ENCODE measurements at places on chromosomes 1 and 21. TPM values are rescaled to one million over a fixed set of nuclear protein-coding genes. Genes with fewer than 3 reads are reported as not detected.
A peak's percentile ranks its signal among the peaks of the same experiment; 100 is the strongest.

- DNase-seq = no peak
Observed at GRCh38 chr1:59509341-59509875, 212.5 kb downstream of the FGGY start.

DNA sequence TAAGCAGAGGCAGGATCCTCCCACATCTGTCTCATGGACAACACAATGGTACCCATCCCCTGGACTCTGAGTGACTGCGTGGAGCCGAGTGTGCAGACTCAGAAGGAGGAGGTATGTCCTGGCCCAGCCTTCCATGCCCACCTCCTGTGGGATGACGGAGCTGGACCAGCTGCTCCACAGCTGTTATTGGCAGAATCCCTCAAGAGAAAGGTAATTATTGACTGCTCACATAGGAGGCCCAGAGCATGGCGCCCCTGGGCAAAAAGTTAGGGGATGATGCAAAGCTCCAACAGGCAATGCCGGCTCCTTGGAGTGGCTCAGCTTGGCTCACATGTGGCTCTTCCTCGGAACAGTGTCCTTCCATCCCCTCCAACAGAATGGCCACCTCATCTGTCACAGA, 12.2 kb upstream of the ACTRT2 start:
- DNase-seq = no peak

GRCh38 chr1:91770667-91771268, 115.2 kb downstream of the TGFBR3 start:
- DNase-seq = no peak

GRCh38 chr1:203442821-203443220, 32.8 kb upstream of the PRELP start:
- DNase-seq = no peak

DNA sequence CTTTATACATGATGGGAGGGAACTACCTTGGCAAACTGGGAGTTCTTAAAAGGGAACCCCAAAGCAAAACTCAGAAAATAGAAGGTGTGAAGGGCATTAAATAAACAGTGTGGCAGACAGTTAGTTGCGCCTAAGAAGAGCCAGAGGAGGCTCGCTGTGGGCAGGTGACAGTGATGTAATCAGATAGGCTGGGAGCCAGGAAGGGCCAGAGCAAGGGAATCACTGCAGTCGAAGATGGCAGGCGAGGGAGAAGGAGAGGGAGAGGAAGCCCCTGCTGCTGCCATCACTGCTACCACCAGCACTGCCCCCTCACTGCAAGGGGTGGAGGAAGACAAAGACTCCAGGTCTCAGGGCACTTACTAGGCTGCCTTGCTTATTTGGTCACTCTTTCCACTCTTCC, 97.2 kb downstream of the ST3GAL3 start:
- DNase-seq = no peak

DNA sequence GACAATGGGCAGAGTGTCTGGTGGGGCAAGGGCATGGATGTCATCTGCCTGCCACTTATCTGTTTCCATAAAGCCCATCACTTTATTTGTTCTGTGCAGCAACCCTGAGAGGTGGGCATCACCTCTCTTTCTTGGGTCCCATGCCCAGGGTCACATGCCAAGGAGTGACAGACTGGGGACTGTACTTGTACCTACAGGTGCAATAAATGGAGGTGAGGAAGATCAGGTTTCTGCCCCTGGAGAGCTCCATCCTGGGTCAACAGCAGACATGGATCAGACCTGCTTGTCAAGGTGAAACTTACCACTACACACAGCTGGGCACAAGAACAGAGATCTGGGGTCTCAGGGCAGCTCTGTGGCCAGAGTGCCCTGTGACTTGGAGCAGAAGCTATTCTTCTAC, 18.4 kb upstream of the PRDM16 start:
- no peak for DNase-seq

GRCh38 chr1:64474665-64475439, 4.9 kb downstream of the CACHD1 start:
- DNase-seq = no peak

DNA sequence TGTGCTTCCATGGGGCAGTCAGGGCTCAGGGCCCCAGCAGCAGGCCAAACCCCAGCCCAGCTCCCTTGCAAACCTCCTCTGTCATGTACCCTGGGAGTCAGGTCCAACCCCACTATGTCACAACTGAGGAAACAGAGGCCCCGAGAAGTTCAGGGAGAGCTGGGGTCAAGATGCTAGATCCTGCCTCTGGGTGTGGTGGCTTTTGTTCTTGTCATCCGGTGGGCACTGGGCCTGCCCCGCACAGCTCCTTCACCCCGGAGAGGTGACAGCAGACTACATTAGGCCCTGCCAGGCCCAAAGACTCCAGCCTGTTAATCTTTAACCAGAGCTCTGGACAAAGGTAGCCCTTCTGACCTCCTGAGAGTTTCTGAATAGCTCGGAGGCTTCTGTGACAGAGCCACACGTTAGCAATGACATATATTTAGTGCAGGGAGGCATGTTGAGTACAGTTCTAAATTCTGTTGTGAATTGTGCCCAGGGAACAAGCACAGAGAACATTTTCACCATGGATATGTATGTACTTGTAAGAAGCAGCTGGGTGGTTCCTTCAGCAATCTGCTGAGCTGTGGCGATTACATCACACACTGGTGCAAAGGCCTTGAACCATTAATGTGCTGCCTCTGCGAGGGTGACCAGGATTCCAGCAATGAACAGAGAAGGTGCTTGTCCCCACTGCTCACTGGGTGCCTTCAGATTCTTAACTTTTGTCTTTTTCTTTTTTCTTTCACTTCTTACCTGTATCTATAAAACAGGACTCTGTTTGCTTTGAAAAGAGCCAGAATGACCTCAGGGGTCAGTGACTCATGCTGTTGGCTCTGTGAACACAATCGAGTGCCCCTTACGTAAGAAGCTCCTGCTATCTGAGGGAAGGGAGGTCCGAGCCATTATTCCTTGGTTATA, 102.8 kb downstream of the RHOU start:
- no peak for DNase-seq

DNA sequence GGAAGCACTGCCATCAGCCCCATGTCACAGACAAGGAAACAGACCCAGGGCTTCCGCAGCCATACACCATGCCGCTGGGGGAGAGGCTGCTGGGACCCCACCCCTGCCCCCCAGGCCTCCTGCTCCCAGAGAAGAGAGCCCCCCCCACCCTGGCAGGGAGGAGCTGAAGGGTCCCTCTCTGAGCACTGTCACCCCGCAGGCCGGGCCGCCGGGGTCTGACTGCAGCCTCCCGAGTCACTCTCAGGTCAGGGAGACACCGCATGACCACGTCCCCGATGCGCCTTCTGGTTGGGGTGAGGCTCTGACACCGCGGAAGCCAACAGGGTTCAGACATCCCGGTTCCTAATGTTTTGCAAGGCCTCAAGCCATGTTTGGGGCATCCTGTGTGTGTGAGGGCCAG, 102.3 kb downstream of the SIK1 start:
- no peak for DNase-seq

DNA sequence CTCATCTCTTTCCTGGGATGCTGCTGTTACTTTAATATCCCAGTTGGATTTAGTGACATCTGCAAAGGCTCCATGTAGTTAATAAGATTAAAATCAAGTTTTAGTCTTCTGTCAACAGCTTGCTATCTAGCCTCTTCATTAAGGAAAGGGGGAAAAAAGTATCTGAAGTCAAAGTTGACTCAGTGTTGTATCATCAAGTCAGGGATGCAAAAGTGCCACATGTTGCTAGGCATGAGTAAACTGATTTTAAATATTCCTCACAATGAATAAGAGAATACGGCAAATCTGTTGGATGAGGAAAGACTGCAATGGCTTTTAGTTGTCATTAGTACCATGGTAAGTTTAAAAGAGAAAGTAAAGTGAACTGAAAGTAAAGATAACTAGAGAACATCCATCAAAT, 383.2 kb upstream of the ZRANB2 start:
- DNase-seq = no peak

GRCh38 chr1:224707843-224708725, 92.0 kb downstream of the CNIH3 start:
- DNase-seq = no peak

- DNase-seq = no peak
Observed at GRCh38 chr21:39071623-39072214, 111.5 kb downstream of the PSMG1 start.

DNA sequence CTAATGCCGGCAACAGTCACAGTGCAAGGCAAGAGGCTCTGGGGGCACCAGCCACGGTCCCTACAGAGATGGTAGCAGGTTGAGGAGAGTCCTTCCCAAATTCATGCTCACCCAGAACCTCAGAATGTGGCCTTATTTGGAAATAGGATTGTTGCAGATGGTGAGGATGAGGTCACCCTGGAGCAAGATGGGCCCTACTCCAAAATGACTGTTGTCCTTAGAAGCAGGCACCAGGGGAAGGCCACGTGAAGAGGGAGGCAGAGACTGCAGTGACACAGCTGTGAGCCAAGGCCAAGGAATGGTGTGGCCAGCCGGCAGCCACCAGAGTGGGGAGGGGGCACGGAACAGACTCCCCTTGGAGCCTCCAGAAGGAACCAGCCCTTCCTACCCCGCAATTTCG, 70.8 kb upstream of the CLDN14 start:
- no peak for DNase-seq

DNA sequence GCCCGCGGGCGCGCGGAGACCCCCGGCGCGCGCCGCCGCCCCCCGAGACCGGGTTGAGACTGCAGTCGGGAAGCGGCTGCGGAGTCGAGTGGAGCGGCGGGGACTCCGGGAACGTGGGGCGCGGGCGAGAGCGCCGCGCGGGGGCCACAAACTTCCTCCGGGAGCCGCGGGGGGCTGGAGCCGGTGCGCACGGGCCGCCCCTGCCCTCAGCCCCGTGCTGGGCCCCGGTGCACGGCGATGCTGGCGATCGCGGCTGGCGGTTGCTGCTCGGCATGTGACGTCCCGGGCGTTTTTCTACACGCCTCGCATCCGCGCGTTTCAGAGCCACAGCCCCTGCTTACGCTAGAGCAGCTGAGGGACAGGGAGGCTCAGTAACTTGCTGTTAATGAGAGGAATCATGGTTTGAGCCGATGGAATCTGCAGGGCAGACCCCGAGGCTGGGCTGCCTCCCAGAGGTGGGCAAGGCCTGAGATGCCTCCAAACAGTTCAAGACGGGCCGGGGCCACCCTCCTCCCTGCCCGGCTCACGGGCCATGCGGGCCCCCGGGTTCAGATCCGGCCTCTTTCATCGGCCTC, 520 bp downstream of the TMEM201 start:
- no peak for DNase-seq

DNA sequence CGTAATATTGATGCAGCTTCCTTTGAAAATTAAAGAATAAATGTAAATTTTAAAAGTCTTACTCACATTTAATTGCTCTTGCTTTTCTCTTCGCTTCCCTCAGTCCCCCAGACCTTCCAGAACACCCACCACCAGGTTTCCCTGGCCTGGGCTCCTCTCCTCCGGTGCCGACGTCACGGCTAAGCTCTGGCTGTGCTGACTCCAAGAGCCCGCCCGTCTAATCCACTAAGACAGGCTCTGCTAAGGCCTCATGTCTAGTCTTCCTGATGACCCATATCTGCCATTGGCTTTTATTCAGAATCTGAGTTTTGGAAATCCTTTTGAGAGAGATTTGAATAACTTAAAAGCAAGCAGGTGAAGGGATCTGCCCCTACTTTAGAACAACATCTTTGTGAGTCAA, 53.9 kb upstream of the NADK start:
- no peak for DNase-seq

GRCh38 chr1:62175568-62176179, 19.0 kb upstream of the L1TD1 start:
- peak; percentile 39 for DNase-seq

DNA sequence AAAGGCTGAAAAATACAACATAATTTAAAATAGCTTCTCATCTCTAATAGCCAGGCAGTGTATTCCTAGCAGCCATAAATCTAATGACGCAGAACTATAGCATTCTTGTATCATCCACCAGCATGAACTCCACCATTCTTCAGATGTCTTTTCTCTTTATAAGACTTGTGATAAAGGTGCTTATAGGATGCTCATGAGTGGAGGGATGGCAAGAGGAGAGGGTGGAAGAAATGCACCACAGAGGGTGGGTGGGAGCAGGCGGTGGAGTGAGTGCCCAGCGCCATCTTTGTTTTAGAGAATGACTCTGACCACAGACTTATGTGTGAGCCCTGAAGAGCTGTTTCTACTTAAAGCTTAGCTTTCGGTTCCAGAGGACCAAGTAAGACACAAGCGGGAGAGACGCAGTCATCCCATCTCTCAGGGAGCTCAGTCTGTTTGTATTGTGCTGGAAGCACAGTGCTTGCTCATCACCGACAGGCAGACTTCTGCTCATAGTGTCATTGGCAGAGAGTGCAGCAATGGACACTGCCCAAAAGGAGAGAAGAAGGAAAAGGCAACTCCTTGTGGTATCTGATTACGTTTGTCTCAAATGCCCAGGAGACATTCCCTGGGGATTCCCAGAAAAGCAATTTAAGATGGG, 65.6 kb downstream of the KCNJ15 start:
- no peak for DNase-seq

- DNase-seq = no peak
Observed at GRCh38 chr21:45261093-45261492, 26.6 kb downstream of the POFUT2 start.

DNA sequence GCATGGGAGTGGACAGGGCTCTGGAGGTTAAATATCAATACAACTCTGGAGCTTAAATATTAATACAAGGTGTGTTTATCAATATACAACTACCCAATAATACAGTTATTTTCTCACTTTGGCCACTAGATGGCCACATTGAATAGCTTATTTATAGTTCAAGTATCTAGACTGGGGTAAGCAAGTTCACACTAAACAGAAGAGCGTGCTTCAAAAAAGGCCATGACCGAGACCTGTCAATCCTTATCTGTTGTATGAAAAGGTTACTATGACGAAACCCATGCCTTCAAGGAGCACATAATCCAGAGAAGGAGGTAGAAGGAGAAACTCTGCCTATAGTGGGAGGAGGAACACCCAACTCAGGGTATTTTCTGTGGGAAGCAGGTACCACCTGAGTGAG, 29.1 kb downstream of the CHML start:
- peak; percentile 24 for DNase-seq

Gene LCE1A
- polyA plus RNA-seq = not detected

Gene ALX3
- not detected for polyA plus RNA-seq

Gene C1orf94
- 0.06 TPM for polyA plus RNA-seq

Gene AGBL4
- polyA plus RNA-seq = 0.15 TPM

Gene TPTE
- not detected for polyA plus RNA-seq

Gene SEMA6C
- 97.0 TPM for polyA plus RNA-seq

Gene LCE1E
- polyA plus RNA-seq = not detected

Gene CBR3
- polyA plus RNA-seq = 3.2 TPM

Data from forelimb muscle (tissue), 1 donor.